ENCODE measurements at places on chromosomes 3 and 15.

DNA sequence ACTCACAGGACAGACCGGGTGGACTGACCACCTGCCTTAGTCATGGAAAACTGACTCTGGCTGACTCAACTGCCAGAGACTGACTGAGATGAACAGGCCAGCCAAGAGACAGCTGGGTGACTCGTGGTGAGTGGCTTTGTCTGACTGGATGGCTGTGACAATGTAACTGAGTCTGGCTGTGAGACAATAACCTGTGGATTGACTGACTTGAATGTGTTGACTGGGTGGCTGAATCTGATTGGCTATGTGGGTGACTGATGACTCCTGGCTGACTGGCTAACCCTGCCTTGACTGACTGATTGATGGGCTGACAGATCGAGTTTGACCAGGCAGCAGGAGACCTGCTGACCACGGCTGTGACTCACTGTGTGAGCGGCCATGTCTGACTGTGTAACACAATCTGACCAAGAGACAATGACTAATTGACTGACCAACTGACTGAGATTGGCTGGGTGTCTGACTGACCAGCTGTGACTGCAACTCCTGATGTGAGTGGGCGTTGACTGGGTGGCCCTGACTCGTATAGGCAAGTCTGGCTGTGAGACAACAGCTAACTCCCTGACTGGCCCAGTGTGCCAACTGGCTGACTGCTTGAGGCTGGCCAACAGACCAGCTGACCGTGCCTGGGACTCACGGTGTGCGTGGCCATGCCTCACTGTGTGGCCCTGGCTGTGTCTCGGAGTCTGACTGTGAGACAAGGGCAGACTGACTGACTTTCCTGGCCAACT, 509.1 kb downstream of the SHQ1 start:
- DNase-seq: peak; percentile 88

DNA sequence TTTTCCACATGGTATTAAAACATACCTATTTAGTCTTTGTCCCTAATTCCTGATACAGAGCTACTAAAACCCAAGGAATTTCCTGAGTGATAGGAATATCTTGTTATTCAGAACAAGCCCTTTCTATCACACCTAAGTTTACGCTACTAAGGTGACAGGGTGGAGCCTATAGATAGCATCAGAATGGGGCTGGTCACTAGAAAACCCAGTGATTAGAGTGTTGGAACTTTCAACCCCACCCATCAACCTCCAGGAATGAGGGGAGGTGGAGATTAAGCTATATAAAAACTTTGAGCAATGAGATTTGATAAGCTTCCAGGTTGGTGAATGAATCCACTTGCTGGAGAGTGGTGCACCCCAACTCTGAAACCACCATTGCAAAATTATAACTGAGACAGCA, 62.1 kb upstream of the RNU6-1 start:
- no peak for DNase-seq

DNA sequence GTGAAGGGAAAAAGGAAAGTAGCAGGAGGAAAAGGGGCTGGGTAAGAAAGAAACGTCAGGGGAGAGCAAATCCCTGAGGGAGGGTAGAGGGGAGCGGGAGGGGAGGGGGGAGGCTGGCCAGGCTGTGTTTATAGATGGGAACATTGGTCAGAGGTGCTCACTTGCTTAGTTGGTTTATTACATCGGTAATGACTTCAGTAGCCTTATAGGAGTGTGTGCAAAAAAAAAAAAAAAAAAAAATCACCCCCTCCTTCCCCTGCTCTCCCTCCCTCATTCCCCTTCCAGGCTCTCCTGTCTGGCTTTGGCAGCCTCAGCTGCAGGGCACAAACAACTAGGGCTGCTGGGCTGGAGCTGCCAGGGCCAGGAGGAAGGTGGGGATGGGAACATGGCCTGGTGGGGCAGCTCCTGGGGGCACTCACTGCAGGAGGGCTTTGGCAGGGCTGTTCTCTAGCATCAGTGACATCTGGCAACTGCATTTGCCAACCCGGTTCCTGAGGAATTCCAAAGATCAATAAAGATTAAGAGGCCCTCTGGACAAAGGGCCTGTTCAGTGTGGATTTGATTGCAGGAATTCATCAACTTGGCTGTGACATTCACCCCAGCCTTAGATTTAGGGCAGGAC, 334.5 kb upstream of the FRG2C start:
- DNase-seq: no peak

- no peak for DNase-seq
Observed at GRCh38 chr3:79632842-79633241, 135.0 kb downstream of the ROBO1 start.

DNA sequence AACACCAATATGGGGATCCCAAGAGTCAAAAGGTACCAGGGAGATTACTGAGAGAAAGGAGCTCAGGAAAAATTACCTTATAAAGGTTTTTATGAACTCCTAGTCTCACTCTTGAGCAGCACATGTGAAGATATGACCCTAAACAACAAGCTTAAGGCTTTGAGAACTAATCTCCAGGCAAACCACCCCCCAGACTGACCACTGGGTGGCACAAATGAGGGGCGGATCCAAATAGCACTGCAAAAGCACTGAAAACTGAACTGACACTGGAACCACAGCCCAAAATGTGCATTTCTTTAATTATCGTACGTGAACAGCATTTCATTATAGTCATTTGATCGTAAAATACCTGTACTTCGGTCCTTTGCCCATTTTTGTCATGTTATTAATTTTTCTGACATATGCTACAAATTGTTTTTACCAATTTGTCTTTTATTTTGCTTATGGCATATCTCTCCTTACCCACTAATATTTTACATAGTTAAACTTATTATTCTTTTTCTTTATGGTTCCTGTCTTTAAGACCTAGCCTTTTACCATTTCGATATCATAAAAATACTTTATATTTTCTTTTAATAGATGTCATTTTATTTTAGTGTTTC, 31.5 kb upstream of the TFDP2 start:
- peak; percentile 32 for DNase-seq

DNA sequence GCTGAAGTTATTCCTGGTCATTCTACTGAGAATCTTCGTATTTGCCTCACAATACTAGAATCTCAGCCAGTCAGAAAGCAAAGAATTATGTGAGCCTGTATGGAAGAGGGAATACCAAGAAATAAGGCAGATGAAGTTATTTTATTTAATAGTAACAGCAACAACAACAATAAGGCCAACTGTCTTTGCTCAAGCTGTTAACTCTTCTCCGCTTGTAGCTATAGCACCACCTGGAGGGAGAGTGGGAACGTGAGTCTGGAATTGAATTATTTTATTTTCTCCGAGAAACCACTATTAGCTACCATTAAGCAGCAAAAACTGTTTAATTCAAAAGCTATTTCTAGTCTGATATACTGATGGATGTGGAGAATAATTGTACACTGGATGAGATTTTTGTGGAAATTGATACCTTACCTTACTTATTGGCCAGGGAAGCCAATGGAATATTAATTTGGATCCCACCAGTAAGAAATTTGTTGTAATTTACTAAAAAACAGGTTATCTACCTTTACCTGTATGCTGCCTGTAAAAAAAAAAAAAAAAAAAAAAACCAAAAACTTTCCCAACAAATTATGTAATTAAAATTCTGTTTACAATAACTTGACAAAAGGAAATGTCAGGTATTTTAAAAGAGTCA, 50.1 kb downstream of the CALML4 start:
- peak; percentile 36 for DNase-seq

DNA sequence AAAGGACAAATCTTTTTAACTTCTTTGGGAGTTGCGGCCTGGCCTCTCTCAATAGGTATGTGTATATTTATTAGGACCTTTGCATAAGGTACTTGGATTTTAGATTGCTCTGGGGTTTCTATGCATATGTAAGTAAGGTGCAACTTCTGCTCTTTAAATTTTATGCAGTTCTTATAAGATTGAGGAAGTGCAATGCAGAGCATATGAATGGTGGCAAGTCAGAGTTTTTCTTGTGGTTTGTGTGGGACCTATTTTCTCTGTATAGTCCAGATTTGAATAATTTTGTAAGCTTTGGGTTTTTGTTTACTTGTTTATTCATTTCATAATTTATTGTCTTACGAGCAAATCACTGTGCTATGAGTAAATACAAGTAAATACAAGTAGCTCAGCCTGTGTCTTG, 101.5 kb downstream of the ATG7 start:
- no peak for DNase-seq

DNA sequence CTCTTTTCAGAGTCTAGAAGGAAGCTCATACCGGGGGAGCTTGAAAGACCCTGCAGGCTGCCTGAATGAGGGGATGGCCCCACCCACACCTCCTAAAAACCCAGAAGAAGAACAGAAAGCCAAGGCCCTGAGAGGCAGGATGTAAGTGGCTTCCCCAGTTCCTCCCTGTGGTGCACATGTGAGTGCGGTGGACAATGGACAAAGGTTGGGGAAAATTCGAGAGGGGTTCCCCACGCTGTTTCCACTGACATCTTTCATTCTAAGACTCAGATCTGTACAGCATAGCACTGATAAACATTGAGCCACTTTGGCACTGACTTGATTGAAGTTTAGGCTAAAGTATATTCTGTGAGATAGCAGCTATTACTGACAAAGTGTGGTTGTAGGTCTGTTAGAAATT, 79.5 kb upstream of the UMPS start:
- no peak for DNase-seq

DNA sequence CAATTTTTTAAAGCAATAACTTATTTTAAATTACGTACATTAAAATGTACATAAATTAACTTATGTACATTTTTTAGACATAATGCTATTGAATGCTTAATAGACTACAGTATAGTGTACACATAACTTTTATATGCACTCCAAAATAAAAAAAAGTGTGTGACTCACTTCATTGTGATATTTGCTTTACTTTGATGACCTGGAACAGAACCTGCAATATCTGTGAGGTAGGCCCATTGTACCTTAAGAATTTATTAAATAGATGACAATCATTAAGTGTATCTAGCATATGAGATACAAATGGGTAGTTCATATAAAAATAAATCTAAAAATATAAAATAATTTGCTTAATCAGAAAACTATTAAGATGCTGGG, 276.7 kb downstream of the NFKBIZ start:
- DNase-seq: no peak

- DNase-seq: no peak
Observed at GRCh38 chr3:17982211-17982880, 239.9 kb upstream of the TBC1D5 start.

- no peak for DNase-seq
Observed at GRCh38 chr3:156035158-156035557, 85.2 kb upstream of the KCNAB1 start.

- DNase-seq: no peak
Observed at GRCh38 chr3:112379020-112379690, 46.2 kb downstream of the CD200 start.

GRCh38 chr15:96421178-96421601, 90.7 kb downstream of the NR2F2 start:
- DNase-seq: no peak

DNA sequence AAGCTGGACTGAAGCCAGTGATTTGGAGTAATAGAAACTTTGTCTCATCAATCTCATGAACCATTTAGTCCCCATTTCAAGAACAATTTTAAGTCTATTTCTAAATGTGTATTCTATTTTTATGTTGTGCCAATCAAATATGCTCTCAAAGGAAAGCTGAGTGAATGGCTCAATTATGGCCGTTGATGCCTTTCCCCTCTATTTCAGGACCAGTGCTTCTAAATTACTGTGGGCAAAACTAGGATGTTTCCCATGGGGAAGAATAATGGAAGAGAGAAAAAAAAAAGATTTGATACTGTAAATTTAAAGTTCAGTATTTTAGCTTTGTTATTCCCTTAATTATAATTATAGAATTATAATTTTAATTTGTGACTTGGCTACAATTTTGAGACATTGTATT, 110.1 kb downstream of the CADM2 start:
- DNase-seq: no peak

DNA sequence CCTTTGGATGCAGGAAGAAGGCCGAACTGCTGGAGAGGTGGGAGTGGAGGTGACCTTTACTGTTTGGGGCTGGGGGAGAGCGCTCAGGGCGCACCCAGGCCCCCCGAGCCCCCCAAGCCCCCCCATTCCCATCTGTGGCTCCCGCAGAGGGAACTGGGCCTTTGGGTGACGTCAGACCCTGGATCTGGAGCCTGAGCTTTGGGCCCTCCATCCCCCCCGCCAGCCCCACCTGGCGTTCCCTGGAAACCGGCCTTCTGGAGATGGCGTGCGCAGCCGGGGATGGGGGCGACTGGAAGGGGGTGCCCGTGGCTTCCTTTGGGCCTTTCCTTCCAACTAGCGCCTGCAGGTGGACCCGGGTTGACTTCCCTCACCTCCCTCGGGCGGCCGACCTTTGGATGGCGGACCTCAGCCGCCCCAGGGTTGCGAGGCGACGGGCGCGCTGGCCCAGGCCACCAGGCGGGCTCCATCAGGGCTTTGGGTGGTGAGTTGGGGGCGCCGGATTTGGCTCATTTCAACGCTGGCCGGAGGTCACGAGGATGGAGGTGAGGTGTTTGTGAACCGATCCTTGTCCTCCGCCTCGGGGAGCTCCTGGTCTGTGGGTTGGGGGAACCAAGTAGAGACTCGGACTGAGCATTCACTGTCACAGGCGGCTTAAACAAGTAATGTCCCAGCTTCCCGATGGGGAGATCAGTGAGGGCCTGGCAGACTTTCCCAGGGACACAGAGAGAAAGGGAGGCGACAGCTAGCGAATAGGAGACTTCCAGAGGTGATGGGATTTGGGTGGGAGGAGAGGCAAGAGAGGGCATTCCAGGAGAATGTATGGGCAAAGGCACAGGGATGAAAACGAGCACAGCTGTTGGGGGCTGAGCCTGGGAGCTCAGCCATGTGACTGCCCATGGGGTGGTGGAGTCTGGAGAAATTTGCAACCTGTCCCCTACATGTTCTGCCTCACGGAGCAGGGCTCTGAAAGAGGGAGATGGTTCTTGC, 709 bp downstream of the SCAMP5 start:
- DNase-seq: peak; percentile 17

DNA sequence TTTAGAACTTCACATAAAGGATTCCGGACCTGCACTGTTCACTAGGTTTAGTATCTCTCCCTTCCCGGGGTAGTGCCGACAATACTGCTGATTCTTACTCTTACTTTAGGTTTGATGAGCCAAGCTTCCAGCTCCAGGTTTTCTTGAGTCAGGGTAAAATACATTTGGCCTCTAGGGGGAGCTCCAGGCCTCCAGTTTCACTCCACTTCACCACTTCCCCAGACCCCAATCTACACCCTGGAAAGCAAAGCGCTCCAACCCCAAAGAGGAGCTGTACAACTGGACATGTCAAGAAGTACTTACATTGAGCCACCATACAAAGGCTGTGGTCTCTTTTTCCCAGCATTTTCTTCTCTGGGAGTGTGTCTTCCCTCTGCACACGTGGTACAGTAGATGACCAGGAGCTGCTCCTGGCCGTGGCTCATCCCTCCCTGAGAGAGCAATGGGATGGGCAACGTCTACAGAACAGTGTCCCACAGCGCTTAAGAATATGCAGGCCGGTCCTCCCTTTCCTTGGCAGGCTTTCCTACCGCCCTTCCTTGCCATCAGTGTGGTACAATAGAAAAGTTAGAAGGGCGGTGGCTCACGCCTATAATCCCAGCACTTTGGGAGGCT, 93.9 kb upstream of the CCDC80 start:
- DNase-seq: peak; percentile 76

GRCh38 chr15:35691891-35692867, 146.2 kb upstream of the DPH6 start:
- no peak for DNase-seq

DNA sequence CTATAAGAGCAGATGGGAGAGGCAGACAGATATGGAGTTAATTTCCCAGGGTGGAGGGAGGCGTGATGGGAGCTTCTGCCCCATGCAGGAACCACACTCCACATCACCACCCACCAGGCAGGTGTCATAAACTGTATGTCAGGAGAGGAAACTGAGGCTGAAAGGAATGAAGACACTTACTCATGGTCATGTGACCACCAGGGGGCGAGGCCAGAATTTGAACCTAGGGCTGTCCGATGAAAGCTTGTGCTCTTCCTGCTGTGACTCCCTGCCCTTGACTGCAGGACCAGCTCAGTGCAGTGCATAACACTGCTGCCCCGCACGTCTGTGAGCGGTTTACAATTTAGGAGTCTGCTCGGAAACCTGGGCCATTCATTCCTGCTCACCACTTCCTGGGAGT, 28.8 kb downstream of the NUP210 start:
- DNase-seq: no peak

All from kidney capillary endothelial cell (primary cell).